Smooth muscle cell of the umbilical artery (primary cell): ENCODE measurements at places on chromosomes 6 and 20. TPM values are rescaled to one million over a fixed set of nuclear protein-coding genes. Genes with fewer than 3 reads are reported as not detected.

The OTOR gene
- not detected in 2 replicates for total RNA-seq

The PRSS16 gene
- total RNA-seq = 0.18 TPM in 1 of 2 replicates, not detected in the other

The HLA-DQB1 gene
- total RNA-seq = not detected in 2 replicates

The CTCFL gene
- total RNA-seq = not detected in 2 replicates
